Stomach (tissue), 19 donors: ENCODE measurements at places on chromosomes 6 and 20.

DNA sequence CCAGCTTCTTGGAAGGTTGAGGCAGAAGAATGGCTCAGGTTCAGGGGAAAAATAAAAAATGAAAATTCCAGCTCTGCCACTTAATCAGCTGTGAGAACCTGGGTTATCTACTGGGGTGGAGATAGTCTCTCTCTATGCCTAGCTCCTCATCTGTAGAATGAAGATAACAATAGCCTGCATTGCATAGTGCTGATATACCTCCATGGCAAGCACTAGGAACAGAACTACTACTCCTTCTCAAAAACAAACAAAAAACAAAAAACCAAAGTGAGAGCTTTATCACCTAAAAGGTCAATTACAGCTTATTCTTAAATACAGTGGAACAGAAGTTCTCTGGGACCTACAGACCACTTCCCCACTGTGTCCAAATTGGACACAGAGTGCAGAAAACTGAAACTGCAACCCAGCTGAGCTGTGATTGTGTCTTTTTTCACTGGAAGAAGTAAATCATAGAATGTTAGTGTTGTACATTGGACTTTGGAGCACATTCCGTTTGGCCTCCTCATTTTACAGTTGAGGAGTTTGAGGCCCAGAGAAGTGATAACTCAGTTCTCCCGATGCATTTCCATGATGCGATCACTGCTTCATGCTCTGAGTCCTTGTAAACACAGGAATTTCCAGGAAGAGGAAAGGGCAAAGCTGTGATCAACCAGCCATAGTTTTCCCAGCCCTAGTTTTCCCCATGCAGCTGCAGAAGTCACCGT is 23.3 kb downstream of the MTFR2 start:
- DNase-seq: peak; percentile 37

DNA sequence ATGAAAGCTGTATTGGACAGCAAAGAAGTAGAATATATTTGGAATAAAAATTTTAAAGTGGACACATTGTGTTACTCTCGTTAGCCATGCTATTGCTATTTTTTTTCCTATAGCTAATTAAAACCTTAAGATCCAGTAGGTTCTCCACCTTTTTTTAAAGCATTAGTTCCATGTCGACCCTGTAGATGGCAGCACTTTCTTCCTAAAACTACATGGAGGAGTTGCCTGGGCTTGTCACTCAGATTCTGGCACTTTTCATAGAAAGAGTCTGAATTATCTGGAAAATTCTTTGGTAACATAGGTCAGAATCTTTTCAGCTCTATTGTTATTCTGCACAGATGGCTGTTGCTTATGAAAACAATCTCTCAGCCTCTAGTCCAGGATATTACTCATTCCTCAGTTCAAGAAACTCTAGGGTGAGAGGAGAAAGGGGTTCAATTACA is 42.0 kb upstream of the ESR1 start:
- DNase-seq: no peak

DNA sequence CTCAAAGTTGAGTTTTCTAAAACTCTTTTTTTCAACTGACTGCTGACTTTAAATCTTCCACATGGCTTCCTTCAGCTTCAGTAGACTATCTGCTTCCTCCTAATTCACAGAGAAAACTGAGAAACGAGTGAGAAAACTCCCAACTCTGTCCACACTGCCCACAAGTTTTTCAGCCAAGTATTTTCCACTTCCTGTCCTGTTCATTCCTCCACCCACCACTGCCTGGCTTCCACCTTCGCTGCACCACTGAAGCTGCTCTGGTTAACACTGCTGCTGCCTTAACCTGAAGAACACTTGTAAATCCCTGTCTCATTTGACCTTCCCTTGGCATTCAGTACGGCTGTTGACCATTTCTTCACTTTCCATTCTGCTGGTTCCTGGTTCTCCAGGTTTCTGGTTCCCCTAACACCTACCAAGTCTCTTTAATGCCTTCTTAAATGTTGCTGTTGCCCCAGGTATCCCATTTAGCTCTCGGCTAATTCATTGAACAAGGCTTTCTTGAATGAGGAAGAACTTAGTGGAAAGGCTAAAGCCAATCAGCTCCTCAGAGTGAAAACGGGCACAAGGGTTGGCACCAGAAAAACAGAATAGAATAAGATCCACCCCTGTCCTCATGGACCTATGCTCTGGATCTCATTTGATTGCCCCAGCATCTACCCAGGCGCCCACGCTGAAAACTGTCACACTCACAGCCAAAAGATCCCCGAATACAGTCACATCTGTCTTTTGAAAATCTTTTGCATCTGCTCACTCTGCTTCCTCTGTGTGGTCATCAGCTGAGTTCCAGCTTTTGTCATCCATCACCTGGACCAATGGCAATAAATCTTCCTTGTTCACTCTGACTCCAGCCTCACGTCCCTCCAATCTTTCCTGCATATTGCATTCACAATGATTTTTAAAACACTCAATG is 104.4 kb upstream of the TAB2 start:
- DNase-seq: no peak

- DNase-seq: no peak
Measured at GRCh38 chr6:79635232-79635543, 4.1 kb downstream of the SH3BGRL2 start.

- no peak for DNase-seq
Measured at GRCh38 chr20:34055290-34055689, 56.8 kb downstream of the EIF2S2 start.

GRCh38 chr6:20606831-20607230 is 72.6 kb downstream of the CDKAL1 start:
- DNase-seq: no peak

- DNase-seq: no peak
Measured at GRCh38 chr6:4256969-4257368, 121.6 kb upstream of the ECI2 start.

GRCh38 chr6:25270559-25270958 is 8.6 kb upstream of the CARMIL1 start:
- DNase-seq: no peak

DNA sequence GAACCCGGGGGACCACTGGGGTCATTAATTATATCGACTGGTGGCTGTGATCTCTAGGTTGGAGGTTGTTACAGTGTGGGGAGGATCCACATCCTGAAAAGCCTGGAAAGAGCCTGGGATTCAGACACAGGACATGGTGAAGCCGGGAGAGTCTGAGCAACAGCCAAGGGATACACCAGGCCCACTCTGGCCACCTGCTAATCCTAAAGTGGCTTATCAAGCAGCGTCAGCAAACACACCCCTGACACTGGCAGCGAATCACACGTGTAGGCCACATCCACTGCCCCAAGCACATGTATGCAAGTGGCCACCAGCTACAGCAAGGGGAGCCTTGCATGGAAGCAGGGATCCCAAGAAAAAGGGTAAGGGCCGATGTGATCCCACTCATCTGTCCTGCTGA is 41.0 kb downstream of the GFOD1 start:
- DNase-seq: no peak

DNA sequence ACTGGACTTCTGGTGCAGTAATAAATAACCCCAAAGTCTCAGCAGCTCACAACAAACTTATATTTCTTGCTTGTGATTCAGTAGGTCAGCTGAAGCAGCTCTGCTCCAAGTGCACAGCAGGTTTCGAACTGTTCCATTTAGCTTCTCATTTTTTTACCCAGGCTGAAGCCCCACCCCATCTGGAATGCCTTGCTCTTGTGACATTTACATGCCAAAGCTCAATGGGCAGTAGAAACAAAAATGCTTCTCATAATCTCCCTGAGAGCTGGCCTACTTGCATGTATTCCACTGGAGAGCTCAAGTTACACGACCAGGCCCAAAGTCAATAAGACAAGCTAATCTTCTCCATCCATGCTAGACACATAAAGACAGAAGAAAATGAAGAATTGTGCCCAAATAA is 165.2 kb downstream of the HAO1 start:
- no peak for DNase-seq

DNA sequence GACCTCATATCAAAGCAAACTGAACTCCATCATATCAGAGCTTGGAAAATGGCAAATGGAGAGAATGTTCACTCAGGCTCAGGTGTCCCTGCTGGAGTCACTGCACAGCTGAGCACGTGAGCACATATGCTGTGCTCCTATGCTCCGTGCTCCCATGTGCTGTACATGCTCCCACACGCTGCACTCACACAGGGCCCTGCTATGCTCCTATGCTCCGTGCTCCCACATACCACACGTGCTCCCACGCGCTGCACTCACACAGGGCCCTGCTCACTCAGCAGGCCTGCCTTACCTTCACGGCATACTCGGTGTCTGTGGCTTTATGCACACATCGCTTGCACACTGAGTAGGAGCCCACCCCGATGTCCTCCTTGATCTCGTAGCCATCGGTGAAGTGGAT is 65.7 kb upstream of the MPC1 start:
- no peak for DNase-seq

GRCh38 chr6:46719099-46719498 is 16.1 kb downstream of the PLA2G7 start:
- no peak for DNase-seq

GRCh38 chr20:58573986-58574385 is 58.8 kb upstream of the APCDD1L start:
- no peak for DNase-seq

DNA sequence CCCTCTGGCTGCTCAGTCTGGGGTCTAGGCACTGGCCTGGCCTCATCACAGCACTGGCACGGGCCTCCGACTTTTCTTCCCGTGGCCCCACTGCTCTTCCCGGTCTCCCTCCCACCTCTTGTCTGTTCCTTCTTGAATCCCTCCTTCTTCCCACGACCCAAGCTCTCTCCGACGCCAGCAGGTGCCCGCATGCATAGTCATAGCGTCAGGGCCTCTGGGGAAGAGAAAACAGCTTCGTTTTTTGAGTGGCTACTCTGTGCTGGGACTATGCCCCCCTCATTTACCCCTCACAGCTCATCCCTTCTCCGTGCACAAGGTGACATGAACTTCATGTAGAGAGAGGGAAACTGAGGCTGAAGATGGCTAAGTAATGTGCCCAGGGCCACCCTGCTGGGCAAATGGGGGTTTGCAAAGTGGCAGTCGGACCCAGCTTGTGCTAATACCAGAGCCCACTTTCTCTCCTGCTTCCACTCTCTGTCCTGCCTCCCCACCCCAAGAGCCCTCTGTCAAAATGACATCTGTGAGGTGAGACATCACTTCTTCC is 59.2 kb downstream of the SYNJ2 start:
- DNase-seq: no peak

DNA sequence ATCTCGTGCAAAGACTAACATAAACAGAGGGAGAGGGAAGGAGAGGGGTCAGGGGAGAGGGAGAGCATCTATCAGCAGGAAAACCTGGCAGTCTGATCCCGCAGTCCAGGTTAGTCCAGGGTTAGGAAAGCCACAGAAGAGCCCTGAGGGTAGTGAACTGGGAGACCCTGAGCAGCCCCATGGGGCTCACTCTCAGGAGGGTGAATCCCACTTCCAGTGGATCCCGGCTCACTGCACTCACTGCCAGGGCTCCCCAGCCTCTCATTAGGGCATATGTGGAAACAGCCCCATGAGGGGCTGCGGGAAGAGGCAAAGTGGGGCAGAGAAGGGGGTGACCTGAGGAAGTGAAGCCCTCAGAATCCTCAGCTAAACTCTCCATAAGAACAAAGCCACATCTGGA is 329.9 kb downstream of the UBE3D start:
- no peak for DNase-seq

DNA sequence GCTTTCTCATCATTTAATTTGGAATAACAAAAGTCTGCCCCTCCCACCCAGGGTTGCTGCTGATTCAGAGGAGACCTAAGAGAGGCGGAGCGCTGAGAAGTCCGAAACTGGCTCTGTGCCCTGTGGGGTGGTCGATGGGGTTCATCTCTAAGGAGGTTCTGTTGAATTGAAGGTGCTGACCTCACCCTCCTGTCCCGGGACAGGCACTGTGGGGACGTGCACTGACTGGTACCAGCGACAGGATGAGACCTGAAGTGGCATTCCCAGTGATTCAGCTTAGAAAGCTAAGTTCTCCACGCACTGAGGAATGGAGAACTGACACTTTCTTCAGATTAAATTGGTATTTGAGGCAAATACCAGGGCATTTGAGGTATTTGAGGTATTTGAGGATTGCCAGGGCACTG is 1.3 kb downstream of the GUCA1B start:
- no peak for DNase-seq

- no peak for DNase-seq
Measured at GRCh38 chr6:166565084-166565967, 21.2 kb downstream of the RAMACL start.

DNA sequence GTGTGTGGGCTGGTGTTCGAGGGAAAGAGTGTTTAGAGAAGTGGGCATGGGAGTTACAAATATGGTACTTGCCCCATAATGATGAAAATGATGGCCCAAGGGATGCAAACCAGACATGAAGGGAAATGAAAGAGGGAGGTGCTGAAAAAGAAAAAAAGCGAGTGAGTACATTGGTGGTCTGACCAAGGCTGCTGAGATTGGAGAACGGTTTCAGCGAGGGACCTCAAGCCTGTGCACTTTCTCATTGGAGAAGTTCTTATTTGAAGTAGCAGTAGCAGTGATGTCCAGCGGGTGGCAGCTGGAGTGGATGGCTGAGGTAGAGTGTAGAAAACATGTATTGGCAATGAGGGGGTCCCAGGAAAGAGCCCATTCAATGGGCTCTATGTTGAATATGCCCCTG is 54.8 kb downstream of the TNFAIP3 start:
- DNase-seq: no peak

- DNase-seq: no peak
Measured at GRCh38 chr6:26485112-26485780, 14.9 kb upstream of the BTN1A1 start.

DNA sequence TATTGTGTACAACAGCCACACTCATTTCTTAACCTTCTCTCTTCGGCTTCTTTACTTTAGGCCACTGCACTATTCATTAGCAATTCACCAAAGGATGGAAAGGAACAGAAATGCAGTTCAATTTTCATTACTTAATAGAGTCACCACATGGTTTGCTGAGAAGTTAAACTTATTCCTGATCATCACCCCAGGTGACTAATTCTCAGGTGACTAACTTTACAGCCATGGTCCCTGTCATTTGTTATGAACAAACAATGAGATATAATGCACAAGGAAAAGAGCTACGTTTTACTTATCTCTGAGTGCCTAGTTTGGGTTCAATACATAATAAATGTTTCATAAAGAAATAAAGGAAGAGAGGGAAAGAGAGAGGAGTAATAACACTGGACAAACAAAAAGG is 45.8 kb upstream of the DST start:
- no peak for DNase-seq

GRCh38 chr20:35773154-35773751 is 1.4 kb downstream of the PHF20 start:
- DNase-seq: peak; percentile 54

- DNase-seq: no peak
Measured at GRCh38 chr6:153145591-153145990, 14.5 kb upstream of the RGS17 start.

DNA sequence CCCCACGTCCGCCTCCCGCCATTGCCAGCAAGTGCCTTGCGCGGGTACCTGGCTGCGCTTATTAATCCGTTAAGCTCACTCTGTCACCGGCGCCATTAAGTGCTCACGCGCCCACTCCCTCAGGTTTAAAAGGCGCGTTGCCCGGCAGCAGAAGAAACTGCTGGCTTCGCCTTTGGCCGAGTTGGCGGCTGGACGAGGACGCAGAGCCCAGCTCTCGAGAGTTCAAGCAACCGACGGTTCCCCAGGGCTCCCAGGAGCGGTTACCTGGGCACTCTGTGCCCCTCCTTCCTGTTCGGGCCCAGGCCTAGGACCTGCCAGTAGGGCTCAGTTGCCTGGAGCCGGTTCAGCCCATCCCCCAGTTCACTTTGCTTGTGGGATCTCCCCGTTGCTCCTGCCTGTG is at the start of gene GGTLC1:
Gene GGTLC1 (minus strand): TSS at position 219 of the 400 bp plus-strand sequence. CDS start 2,168 bp downstream, outside the sequence.
- DNase-seq: peak; percentile 13

- no peak for DNase-seq
Measured at GRCh38 chr20:40986774-40987173, 41.8 kb upstream of the TOP1 start.

- no peak for DNase-seq
Measured at GRCh38 chr6:149200282-149200945, 117.1 kb upstream of the TAB2 start.
